ENCODE measurements at places on chromosomes 4 and X.

DNA sequence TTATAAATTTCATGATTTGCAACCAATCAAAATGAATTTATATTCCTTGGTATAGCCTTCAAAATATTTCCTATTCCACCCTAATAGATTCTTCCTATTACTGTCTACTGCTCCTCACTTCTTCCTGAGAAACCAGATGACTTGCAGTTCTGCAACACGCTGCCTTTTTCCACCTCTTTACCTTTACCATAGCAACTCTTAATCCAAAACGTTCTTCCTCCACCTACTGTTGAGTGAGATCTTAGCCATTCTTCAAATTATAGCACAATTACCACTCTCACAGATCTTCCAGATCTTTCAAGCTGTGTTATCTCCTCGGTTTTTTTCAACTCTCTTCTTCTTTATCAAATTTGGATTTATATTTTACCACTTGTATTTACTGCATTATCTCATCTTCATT is 289.8 kb downstream of the ADGRL3 start:
- DNase-seq, result no peak

- DNase-seq, result peak; percentile 49
Observed at GRCh38 chrX:154002215-154002719, 17.4 kb downstream of the IRAK1 start.

DNA sequence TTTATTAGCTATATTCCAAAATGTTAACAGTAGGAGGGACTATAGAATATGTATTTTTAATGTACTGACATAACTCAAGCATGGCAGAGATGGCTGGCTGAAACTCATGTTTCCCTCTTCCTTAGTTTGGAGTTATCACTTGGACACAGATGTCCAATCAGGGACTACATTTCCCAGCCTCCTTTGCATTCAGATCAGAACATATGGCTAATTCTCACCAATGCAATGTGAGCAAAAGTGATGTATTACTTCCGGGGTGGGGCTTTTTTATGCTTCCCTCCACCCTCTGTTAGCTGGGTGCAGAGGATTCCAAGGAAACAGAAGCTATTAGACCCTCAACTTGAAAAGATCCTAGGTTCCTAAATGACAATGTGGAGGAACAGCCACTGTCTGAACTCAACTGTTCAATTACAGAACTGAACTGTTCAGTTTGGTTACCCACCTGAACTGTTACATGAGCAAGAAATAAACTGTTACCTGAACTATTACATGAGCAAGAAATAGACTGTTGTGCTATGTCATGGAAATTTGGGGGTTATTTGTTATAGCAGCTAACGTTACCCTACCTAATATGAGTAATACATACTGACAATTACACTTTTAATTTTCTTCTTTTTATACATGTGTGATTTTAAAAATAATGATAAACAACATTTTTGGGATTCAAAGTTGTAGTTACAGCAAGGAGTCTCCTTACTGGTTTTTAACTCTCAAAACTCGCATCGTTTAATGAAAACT is 29.6 kb upstream of the ERVMER34-1 start:
- no peak for DNase-seq

- DNase-seq, result no peak
Observed at GRCh38 chr4:25827373-25827772, 35.4 kb downstream of the SEL1L3 start.

- no peak for DNase-seq
Observed at GRCh38 chrX:10833299-10834169, 213.1 kb upstream of the MID1 start.

DNA sequence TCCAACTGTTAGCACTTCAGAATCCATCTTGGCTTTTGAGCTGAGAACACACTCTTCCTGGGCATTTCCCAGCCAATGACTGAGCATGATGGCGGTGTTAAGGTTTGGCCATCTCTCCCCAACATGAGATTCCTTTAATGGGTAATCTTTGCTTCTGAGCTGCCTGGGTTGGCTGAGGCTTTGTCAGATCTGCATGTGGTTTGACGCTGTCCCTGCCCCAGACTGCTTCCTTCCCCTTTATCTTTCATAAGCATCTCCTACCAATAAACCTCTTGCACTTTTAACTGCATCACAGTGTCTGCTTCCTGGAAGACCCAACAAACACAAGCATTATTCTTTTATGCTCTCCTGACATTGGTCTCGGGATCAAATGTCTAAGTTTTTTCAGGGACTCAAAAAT is 31.5 kb upstream of the DIPK2B start:
- DNase-seq, result no peak

GRCh38 chr4:99404595-99405287 is 30.4 kb downstream of the ADH7 start:
- no peak for DNase-seq

GRCh38 chrX:646796-647195 is 16.2 kb downstream of the SHOX start:
- no peak for DNase-seq

DNA sequence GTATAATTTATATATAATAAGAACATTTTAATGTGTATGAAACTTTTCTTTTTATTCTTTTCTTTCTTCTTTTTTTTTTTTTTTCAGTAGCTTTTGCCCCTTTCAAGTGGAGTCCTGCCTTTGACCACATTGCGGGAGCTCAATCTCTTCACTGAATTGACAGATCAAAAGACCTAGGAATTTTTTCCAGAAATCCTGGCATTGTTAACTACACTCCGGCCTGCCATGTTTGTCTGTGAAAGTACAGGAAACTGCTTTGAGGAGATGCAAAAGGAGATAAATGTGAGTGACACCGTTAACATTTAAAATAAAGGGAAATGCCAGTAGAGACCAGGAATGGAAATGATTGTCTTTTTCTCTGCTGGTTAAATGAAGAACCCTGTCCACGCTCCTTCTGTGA is 159.3 kb upstream of the VCX3A start:
- DNase-seq, result no peak

DNA sequence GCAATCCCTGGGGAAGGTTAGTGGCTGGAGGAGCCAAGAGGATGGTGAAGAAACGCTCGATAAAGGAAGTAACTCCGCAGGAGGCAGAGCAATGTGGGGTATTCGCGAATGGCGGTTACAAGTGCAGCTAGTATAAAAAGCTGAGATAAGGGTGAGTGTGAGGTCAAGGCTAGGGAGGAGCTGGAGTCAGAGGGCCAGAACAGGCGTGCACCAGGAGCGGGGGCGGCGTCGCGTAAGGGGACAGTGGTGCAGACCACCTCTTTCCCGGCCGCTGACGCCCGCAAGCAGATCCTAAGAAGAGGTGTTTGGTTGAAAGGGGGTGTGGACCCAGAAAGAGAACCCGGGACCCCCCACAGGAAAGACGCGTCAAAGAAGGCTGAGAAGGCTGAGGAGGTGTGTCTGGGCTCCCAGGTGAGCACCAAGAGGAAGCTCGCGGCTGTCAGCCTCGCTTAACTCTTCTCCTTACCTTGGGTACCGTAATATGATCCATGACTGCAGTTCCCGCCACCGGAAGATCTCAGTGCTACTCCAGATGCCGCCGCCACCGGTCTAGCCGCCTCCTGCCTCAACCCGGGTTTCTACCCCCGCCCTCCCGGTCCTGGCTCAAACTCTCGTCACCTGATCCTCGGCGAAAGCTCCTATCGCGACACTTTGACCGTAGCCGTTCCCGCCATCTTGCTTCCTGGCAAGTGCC is at the start of gene MTMR8:
TSS of gene MTMR8 (minus strand) at position 579 of the 694 bp plus-strand sequence. CDS start at position 490, 89 bp downstream.
- DNase-seq, result peak; percentile 49

GRCh38 chr4:110396963-110397362 is 79.0 kb upstream of the ENPEP start:
- DNase-seq, result no peak

DNA sequence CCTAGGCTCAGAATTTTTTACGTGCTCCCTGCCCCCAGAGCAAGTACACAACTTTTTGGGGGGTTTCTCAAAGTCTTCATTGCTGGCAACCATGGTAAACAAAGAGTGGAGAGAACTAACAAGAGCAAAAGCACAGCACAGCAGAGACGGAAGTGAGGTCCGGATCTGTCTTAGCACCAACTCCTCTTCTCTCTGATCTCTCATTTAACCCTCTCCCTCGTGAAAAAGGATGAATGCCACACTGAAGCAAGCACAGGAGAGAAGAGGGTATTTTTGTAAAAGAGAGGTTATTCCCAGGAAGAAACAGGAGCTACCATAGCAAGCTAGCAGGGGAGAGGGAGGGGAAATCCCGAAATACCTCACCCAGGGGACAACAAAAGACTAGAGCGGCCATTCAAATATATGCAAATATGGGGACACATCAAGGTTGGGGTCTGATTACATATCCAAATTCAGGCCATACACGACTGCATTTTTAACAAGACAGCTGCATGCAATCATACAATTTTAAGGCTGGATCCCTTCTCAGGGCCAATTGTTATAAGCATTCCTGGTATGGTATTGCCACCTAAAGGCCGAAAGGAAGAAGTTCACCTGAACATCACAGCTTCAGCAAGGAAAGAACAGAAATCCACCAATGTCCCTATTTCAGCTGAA is 46.6 kb downstream of the CD40LG start:
- no peak for DNase-seq

- DNase-seq, result peak; percentile 19
Observed at GRCh38 chrX:154541896-154542722, 4.5 kb downstream of the G6PD start.

- DNase-seq, result no peak
Observed at GRCh38 chrX:10288373-10288975, 131.7 kb downstream of the CLCN4 start.

DNA sequence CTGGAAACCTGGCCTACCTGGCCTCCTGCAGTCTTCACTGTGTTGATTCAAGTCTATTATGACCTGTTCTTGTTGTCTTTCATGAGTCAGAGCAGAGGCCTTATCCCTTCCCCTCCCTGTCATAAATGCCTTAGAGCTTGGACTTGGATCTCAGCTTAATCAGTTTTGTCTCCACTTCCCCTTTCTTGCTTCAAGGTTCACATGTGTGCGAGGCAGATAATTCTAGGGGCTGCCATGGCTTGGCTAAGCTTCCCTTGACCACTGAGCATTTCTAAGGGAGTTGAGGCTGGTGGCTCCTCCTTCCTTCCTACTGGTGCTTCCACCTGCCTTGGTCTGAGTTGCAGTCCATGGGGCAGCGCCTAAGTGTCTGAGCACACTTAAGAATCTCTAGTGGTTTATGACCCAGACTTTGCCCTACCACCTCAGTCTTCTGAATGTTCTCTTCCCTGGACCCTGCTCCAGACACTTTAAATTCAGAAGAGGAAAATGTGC is 1.7 kb upstream of the HEPH start:
- DNase-seq, result no peak

DNA sequence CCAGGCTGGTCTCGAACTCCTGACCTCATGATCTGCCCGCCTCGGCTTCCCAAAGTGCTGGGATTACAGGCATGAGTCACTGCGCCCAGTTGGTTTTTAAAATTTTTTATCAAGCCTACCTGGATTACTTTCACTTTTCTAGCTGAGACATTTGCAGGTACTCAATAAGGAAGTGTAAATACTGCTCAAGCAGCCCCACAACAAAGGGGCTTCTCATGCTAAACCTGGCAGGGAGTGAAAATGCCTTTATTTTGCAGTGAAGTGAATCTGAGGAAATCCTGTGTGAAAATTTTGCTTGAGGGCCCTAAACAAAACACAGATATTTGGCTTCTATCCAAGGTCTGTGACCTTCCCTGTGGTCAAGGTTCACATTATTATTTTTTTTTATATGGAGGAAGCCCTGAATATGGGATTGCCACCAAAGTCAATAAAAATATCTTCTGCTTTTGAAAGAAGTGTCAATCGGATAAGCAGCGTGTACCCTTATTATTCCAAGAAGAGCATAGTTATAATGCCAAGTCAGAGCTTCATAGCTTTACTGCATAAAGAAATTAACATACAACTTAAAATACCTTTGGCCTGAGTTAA is 481.0 kb downstream of the SH2D1A start:
- DNase-seq, result no peak

DNA sequence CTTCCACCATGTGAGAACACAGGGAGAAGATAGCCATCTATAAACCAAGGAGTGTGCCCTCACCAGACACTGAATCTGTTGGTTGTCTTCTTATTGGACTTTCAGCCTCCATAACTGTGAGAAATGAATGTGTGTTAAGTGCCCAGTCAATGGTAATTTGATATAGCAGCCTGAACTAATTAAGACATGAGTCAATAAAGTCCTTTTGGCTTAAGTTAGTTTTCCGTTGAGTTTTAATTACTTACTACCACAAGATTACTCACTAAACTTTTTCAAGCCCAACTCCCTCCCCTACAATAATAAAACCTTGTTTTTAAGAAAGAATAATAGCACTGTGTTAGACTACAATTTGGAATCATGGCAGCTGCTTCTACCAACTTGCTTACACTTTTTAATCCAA is 324.2 kb downstream of the PCDH19 start:
- no peak for DNase-seq

DNA sequence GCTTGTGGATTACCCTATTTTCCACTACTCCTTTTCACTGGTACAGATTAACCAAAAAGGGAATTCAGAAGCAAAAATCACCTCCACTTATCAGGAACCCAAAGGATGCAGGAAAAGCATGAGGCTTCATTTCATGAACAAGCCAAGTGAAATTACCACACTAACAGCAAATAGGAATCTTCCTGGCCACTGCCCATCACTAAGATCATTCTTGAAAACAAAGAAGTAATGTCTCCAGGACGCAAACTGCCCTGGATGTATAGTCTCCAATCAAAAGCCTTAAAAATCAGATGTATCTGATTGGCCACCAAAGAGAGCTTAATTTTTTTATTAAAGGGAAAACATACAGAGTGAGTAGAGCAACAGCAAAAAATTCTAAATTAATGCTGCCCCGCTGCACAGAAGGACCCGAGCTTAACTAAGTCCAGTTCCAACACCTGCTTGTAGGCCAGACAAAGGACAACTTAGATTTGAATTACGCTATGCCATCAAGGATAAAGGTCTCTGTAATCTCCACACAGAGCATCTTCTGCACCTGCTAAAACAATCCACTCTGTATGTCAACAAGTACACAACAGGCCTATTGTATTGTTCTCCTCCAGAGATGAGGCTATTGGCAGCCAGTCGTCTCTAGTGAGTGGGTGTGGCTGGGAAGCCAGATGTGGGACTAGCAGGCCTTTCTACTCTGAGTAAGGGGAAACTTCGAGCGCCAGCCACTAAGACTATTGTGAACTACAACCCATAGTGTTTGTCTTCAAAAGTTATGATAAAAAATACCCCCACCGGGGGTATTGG is 12.4 kb downstream of the ZDHHC9 start:
- DNase-seq, result peak; percentile 32

DNA sequence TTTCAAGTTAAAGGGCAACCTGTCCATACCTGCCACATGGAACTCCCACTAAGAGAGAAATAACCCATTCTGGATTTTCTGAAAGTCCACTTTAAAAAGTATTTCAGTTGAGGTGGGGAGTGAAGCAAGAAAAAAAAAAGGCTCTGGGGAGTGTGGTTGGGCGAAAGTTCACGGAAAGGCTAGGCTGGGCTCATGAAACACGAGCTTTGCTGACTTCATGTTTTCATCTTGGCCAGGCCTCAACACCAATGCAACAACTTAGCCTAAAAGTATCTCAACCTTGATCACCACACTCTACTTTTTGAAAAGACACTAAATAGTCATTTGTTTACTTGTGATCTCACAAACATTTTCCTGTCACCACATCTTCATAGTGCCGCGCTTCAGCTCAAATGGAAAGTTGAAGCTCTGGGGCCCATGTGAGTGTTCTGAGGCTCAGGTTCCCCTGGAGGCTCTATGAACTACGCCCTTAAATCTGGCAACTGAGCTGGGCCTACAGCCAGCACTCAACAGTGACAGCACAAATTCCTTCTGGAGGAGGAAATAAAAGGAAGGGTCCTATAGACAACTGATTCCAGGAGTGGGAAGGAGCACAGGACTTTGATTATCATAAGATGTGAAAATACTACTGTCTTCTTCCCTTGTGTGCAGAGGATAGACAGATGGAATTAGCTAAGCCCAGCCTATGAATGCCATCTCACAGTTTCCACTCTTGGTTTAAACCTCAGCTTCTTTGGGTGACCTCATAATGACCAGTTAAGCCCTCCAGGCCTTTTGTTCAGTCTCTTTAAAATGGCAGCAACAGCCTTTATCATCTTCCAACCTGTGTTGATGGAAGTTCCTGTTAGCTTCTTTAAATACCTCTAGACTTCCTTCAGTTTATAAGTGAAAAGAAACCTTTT is 5.1 kb downstream of the CD40LG start:
- no peak for DNase-seq

All from occipital lobe (tissue), 3 donors.